ENCODE measurements at places on chromosomes 7 and 10.

DNA sequence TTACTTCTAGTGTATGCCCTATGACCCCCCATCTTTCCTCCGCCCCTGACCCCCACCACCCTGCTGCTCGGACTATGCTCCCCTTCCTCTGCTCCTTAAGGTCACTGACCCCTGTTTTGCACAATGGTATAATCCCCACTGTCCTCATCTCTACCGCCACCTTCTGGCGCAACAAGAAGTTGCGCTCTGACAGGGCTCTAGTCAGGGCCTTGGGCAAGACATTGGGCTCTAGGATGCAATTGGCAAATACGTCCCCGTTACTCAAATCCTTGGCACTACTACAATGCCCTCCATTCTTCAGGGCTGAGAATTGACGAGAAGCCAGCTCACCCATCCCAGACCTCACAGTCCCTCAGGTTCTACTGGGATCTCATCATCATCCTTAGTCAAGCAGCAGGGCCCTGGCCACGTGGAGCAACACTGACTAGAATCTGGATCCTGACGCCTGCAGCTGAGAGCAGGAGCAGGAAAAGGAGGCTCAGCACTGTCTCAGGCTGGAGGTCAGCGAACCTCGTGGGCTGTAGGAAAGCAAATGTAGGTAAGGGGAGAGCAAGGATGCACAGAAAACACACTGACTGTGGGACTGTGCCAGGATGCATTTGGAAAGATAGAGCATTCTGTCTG is 10.6 kb downstream of the LRIT2 start:
- peak; percentile 74 for ATAC-seq

- ATAC-seq: no peak
These were observed 587.8 kb upstream of the MKI67 start for GRCh38 chr10:128713874-128714570.

DNA sequence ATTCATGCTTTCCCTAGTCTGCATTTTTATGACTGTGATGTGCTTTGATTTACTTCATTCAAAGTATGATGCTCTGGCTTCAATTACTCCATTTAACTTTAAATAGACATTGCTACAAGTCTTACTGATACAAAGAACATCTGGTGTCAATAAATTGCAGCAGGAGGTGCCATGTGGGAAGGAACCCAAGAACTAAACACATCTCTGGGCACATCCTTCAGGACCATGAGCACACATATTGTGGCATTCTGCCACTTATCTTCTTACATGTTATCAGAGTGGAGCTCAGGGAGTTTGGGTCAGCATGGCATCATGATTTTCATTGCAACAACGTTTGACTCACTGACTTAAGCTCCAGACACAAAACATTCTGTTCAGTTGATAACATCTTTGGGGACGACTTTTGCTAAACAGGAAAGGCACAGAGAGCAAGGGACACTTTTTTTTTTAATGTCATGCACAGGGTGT is 227.0 kb downstream of the DKK1 start:
- no peak for ATAC-seq

GRCh38 chr10:32190890-32191491 is 134.8 kb upstream of the KIF5B start:
- no peak for ATAC-seq

- ATAC-seq: peak; percentile 25
These were observed 1.1 kb upstream of the HBP1 start for GRCh38 chr7:107167483-107168232.

DNA sequence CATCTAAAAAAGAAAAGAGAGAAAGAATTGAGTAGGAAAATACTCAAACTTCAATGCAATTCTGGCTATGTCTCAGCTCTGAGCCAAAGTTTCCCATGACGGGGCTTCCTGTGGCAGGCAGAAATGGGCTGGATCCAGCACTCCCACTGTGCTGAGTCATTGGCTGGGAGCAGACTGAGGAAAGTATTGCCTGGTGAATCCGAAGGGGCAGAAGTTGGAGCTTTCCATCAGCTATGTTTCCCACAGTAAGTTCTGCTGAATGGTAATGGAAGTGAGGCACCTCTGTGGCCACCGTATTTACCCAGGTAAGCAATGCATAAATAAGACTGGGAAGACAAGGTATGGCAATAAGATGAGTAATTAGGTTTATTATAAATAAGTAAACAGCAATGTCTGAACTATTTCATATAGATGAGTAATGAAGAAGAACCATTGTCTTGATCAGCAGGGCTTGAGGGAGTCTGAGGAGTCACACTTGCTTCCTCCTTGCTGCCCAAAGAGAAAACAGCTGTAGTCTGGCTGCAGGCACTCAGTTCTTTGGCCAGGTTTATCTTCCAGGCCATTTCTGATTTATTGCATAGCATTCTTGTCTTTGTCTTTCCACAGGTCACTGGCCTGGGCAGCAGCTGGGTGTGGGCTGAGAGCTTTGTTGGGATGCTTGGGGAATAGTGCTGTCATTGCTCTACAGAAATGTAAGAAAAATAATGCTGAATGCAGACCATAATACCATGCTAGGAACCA is 255.3 kb downstream of the DNAJB9 start:
- no peak for ATAC-seq

GRCh38 chr7:17227766-17228490 is 70.5 kb upstream of the AHR start:
- no peak for ATAC-seq

- ATAC-seq: no peak
These were observed 261.2 kb upstream of the SHH start for GRCh38 chr7:156073366-156074052.

DNA sequence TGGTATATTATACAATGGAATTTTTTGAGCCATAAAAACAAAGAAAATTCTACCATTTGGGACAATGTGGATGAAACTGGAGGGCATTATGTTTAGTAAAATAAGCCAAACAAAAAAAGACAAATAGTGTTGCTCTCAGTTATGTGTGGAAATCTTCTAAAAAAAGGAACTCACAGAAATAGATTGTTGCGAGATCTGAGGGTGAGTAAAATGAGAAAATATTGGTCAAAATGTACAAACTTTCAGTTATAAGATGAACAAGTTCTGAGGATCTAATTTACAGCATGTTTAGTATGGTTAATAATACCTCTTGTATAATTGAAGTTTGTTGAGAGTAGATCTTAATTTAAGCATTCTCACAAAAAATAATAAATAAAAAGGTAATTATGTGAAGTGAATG is 291.2 kb downstream of the KIF20B start:
- no peak for ATAC-seq

GRCh38 chr7:12267542-12267941 is 56.4 kb downstream of the TMEM106B start:
- no peak for ATAC-seq

- no peak for ATAC-seq
These were observed 154.7 kb upstream of the TMEM106B start for GRCh38 chr7:12056381-12056780.

- no peak for ATAC-seq
These were observed 31.7 kb downstream of the ARHGAP12 start for GRCh38 chr10:31896968-31897384.

DNA sequence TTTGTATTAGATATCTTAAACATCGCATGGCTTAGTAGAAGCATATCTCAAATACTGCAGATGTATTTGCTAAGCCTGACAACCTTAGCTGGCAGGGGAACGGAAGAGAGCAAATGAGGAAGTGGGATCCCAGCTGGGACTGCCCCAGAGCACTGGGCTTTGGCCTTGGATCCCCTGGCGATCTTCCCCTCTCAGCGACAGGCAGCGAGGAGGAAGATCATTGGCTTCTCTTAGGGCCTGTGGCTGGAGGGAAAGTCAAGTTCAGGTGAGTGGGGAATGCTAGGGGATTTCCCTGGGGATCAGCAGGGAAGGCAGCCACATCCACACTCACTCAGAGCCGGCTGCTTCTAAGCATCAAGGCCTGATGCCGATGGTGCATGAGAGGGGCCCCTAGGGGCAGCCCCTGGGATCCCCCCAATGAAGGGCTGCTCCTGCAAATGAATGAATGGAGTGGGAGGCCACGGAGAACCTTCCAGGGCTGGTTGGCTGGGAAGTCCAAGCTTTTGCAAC is 42.0 kb downstream of the LYZL2 start:
- ATAC-seq: peak; percentile 61

- peak; percentile 28 for ATAC-seq
These were observed 44.1 kb upstream of the ZNRF2 start for GRCh38 chr7:30240106-30240800.

DNA sequence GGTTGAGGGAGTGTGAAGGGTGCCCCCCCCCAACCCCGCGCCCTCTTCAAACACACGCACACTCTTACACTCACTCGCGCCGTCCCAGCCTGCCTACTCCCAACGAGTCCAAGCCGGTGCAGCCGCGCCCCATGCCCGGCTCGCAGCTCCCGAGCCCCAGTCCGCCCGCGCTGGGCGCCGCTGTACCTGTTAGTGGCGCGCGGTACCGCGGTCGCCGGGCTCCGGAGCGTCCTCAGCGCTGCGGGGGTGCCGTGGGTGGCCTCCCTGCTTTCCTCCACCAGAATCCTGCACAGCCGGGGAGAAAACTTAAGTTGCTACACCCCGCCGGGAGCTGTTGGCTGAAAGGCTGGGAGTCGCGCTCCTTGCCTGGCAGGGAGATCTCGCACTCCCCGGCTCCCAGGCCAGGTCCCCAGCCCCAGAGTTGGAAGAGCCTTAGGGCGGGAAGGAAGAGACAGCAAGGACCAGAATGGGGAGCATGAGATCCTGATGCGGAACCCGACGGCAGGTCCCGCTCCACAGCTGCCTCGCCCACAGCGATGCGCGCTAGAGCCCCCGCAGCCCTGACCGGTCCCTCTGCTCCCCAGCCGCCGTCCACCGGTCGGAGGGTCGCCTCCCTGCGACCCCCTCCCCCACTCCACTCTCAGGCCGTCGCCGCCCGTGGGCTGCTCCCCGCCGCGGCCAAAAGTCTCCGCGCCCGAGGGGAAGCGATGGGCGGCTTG is 863 bp downstream of the ST8SIA6 start:
- ATAC-seq: peak; percentile 77

DNA sequence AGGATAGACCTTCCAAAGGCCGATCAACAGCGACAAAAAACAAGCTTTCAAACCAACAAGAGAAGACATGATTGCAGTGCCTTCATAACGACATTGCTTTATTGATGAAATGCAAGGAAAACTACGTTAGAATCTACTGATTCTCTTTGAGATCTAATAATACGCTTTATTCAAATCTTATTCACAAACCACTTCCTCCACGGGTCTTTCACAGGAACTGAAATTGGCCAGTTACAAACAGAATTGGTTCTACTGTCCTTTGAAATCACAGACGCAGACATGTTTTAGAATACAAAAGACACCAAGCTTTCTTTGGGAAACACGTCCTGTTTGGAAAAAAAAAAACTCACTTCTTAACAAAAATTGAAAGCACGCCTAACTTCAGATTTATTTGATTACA is 74.7 kb upstream of the SEPHS1 start:
- no peak for ATAC-seq

- peak; percentile 76 for ATAC-seq
These were observed 275.1 kb downstream of the DOCK4 start for GRCh38 chr7:111931016-111931517.

DNA sequence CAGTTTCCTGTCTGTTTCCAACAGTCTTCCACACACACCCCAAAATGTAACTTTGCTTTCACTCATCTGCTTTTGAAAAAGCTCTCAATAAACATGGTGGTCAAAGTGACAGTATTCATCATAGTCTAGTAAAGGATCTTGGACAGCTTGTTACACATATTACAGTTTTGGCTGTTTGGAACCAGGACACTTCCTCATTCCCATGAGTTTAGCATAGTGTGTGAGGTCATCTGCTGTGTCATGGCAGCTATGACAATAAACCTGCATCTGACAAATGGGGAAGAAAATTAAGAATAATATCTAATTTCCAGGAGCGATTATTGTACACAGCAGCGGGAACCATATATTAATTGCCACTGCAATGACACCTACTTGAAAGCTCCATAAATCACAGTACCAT is 184.3 kb upstream of the SLC26A5 start:
- no peak for ATAC-seq

DNA sequence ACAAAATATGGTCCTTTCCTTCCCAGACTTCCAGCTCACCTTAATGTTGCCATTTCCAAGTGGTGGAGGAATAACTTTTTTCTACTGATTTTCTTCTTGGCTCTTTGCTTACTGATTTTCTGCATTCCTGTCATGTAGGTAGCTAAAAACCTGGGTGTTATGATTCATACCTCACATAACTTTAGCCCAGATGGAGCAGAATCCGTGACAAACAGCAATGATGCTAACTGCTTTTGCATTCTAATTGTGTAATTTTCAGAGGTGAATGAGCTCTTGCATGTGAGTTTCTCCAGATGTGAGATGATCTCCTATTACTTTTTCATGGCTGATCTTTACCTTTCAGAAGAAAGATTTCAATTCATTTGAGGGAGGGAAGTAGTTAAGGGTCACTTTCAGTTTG is 43.4 kb downstream of the WDR11 start:
- no peak for ATAC-seq

DNA sequence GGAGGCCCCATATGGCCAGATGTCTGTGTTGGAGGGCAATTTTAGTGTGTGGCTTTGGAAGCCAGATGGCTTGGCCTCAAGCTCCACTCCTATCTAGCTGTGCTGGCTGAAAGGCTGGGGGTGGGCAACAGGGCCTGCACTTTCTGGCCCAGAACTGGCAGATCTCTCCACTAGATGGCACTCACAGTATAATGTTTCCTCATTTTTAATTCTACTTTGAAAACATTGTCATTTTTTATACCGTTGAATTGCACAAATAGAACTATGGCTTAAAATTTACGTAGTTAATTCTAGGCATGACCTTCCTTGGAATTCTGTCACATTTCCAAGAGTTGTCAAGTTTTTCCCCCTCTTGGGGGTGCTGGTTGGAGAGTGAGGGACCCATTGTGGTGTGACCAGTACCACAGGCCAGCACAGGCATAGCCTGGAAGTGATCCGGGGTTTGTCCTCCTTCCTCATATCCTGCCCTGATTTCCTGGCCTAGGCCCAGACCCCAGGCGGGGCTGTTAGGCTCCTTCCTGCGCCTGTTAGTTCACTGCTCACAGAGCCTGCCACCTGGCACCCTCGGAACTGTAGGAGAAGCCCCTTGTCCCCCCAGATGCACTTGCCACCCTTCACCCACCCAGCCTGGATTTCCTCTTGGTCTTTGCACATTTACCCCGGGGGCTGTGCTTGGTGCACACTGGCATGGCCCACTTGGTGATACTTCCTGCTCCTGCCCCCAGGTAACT is 52.8 kb downstream of the ARHGAP22 start:
- ATAC-seq: no peak

DNA sequence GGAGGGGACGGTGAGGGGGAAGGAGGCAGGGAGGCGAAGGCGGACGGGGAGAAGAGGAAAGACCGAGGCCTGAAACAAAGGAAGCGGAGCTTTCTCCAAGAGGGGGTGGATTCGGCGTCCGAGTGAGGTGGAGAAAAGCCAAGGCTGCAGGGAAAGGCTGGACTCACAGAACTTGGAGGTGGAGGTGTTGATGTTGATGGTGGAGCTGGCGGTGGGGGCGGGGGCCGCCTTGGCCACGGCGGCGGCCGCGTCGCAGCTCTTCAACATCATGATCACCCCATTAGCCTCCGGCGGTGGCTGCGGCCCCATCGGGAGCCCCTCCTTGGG is 578 bp downstream of the CACUL1 start:
- ATAC-seq: peak; percentile 5

DNA sequence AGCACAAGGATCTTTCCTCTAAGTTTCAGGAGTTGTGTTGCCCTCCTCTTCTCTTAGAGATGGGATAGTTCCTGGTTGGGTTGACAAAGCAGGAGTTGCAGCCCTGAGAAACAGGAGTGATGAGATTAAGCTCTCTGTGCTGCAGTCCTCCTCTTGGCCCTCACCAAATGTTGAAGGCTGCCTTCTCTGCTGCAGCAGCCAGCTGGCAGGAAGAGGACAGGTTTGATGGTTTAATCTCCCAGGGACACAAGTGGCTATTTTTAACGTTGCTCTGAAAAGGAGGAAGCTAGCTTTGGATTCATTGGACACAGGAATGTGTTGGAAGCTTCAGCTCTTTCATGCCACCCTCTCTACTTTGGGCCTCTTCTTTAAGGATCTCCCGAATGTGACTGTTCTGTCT is 9.4 kb downstream of the STRIP2 start:
- no peak for ATAC-seq
